ENCODE measurements at places on chromosomes 2 and 18.

GRCh38 chr2:104848526-104848925, 5.4 kb upstream of the POU3F3 start:
- DNase-seq: no peak

GRCh38 chr2:181643151-181643550, 13.8 kb downstream of the CERKL start:
- DNase-seq: no peak

DNA sequence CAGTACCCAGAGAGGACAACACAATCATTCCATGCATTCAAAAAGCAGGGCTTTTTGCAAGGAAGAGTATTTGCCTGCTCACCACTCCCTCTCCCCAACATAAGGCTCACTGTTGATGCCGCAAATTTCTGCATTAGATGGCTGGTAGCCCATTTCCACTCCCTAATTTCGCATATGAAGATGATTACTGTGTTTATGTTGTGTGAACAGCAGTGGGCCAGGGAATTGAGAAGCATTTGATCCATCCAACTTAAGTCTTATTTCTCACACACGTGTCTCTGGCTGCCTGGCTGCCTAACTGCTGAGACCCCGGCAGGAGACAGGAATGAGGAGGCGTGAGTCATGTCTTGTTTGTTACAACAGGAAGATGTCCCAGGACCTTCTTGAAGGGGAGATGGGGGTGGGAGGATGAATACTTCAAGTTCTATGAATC, 294.1 kb downstream of the ALK start:
- DNase-seq: no peak

GRCh38 chr18:12593866-12594265, 64.0 kb downstream of the SPIRE1 start:
- no peak for DNase-seq

DNA sequence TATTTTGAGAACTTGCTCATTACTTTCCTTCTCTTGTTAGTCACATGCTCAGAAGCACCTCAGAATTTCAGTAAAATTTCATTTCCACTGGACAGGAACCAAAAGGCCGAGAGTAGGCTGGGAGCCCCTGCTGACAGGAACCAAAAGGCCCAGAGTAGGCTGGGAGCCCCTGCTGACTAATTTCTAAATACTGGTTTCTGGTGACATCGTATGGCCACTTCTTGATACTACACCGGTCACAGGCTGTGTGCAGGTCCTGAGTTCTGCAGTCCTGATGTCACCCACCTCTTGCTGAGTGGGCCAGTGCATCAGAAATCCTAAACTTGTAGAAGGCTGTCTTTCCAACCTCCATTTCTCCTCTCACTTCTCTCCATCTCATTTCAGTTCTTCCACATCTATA, 17.7 kb upstream of the EN1 start:
- peak; percentile 74 for DNase-seq

- DNase-seq: no peak
Observed at GRCh38 chr2:229269941-229270340, 1.1 kb downstream of the PID1 start.

GRCh38 chr2:159933040-159933726, 129.2 kb downstream of the PLA2R1 start:
- no peak for DNase-seq

DNA sequence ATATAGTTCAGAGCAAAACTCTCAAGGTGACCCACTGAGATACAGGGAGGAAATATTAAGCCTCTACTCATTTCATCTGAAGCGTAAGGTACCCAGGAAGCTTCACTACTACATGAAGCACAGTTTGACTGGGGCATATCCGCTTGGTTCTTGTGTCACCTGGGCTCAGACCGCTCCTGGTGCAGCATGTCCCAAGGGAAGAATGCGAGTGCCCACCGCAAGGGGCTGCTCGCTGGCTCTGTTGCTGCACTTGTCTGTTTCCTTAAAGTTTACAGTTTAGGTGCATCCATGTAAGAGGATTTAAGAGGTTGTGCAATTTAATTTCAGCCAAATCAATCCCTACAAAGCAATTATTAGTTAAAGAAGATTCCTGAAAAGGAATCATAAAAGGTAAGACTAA, 507.8 kb downstream of the FBXO15 start:
- no peak for DNase-seq

GRCh38 chr18:47997338-47997780, 66.9 kb upstream of the SMAD2 start:
- peak; percentile 37 for DNase-seq

DNA sequence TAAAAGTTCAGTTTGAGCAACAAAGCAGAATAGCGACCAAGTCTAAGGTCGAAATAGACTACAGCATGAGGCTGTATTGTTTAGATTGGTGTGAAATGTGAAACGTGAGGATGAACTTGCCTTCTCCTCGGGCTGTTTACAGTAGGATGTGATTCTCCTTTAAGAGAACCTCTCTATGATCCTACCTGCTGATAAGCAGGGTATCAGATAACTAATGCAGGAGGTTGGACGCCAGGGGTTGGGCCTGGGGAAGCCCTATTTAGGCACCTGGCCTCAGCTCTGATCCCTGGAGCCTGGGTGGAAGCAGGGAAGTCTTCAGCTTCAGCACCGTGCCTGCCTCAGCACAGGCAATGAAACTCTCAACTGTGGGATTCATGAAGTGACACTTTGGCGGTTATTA, 11.4 kb downstream of the CRYGD start:
- DNase-seq: no peak

GRCh38 chr2:177340158-177340557, 52.4 kb upstream of the AGPS start:
- DNase-seq: no peak

- peak; percentile 17 for DNase-seq
Observed at GRCh38 chr2:100988630-100989417, 13.3 kb upstream of the RPL31 start.

- peak; percentile 86 for DNase-seq
Observed at GRCh38 chr2:88690591-88691338, 708 bp upstream of the RPIA start.

GRCh38 chr2:63046961-63047320, 3.7 kb upstream of the OTX1 start:
- DNase-seq: no peak

DNA sequence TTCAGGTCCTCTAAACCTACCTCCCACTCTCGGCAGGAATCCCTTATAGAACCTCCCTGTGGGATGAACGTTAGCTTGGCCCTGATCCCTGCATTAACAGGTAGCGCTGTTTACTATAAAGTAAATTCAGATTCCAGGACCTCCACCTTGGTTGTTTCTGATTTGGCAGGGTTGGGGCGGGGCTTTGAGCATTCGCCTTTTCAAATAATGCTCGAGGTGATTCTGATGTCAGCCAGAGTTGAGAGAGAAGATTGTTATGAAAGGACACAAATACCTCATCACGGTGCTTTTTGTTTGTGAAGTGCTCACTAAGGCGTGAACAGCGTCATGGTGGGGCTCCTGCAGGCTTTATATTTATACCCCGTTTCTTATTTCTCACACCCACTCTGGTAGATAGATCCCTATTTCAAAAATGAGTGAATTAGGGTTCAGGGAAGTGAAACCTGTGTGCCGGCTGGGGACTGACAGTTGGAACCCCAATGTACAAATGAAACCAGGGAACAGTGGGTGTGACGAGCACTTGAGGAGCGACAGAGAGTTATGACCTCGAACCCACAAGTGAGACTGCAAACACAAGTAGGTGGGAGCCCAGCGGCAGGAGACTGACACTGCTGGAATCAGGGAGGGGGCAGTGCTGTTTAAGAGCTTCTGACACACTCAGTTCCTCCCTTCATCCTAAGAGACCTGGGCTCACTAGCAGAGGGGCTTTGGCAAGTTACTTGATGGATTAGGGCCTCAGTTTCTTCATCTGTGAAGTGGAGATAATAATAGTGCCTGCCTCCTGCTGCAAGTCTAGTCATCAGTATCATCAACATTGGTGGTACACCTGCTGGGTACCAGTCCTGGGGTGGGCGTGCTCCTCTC, 14.2 kb upstream of the CXCR4 start:
- no peak for DNase-seq

DNA sequence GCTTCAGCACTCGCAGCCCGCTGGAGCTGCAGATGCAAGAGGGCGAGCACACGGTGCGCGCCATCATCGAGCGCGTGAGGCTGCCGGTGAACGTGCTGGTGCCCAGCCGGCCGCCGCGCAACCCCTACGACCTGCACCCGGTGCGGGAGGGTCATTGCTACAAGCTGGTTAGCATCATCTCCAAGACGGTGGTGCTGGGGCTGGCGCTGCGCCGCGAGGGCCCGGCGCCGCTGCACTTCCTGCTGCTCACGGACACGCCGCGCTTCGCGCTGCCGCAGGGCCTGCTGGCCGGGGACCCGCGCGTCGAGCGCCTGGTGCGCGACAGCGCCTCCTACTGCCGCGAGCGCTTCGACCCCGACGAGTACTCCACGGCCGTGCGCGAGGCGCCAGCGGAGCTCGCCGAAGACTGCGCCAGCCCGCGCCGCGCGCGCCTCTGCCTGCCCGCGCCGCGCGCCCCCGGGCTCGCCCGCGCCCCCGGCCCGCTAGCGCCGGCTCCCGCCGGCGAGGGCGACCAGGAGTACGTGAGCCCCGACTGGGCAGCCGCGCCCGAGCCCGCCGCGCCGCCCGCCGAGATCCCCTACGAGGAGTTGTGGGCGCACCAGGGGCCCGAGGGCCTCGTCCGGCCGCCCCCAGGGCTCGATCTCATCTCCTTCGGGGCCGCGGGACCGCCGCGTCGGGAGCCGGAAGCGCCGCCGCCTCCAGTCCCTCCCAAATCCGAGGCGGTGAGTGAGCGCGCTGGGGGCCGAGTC, 11.8 kb downstream of the GAREM2 start:
- peak; percentile 80 for DNase-seq

DNA sequence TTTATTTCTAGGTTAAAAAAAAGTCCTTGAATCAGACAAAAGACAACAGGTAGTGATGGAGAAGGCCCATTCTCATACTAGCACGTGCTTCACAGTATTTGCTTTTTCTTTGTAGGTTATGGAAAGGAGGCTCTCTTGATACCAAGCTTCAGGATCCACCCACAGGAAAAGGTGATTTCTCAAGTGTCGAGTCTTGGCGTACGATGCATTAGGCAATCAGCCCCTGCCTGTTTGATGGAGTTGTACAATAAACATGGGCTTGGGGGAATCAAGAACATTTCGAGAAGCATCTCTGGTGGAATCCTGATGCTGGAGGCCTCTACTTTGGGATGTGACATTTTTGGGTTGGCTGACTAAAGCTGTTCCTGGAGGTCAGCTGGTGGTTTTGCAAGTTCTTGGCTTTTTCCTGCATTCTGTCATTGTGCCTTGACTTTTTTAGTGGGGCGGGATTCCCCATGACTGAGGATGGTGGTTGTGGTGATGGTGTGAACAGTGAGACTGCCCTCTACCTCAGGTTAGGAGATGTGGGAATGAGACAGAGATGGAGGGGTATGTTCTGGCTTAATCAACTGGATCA, 231.5 kb upstream of the SPRED2 start:
- no peak for DNase-seq

GRCh38 chr2:127275356-127275755, 18.6 kb downstream of the ERCC3 start:
- DNase-seq: no peak

GRCh38 chr2:200625958-200626363, 40.1 kb downstream of the AOX1 start:
- no peak for DNase-seq

DNA sequence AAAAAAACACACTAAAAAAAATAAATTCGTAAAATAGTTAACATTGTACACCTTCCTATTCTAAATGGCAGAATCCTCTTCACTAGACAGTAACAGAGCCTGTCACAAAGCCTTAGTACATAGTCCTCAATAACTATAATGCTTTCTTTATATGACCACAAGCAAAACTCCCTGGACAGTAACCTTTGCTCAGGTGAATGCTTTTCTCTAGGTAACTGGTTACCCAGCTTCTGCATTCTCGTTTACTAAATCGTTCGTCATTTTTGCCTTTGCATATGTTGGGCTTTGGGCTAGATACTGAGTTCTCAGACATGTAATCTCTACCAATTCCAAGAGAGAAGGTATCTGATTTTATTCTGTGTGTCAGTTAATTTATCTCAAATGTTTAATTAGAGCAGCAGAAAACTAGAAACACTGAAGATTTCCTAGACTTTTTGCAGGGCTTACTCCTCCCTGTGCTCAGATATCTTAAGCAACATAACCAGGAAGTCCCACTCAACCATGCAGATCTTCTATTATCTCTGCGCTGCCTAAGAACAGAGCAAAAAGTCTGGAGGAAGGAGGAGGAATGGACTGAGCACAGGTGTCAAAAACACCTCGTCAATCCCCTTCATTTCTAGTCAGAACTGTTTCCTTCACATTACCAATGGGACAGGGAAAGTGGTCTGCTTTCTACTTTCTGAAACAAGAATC, 247.7 kb downstream of the SOCS6 start:
- no peak for DNase-seq

DNA sequence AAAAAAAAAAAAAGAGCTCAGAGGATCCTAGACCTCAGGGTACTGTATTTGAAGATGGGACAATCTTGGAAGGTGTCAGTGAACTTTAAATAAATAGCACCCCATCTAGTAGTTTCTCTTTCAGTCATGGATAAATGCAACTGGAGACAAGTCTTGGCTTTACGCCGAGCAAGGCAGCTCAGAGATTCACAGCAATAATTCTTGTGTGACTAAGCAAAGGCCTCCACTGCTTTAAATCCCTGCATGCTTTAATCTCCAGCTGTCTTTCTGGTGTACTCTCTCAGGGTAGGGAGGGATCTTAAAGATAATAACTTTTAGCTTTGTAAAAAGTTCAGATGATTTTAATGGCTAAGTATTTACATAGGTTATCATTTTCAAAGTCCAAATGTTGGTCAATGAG, 36.3 kb downstream of the NRXN1 start:
- no peak for DNase-seq

- DNase-seq: peak; percentile 91
Observed at GRCh38 chr2:240220371-240220770, 79.9 kb upstream of the OTOS start.

GRCh38 chr18:48036641-48037421, 106.4 kb upstream of the SMAD2 start:
- no peak for DNase-seq

- DNase-seq: peak; percentile 42
Observed at GRCh38 chr2:220077488-220077887, 450.1 kb downstream of the SLC4A3 start.

DNA sequence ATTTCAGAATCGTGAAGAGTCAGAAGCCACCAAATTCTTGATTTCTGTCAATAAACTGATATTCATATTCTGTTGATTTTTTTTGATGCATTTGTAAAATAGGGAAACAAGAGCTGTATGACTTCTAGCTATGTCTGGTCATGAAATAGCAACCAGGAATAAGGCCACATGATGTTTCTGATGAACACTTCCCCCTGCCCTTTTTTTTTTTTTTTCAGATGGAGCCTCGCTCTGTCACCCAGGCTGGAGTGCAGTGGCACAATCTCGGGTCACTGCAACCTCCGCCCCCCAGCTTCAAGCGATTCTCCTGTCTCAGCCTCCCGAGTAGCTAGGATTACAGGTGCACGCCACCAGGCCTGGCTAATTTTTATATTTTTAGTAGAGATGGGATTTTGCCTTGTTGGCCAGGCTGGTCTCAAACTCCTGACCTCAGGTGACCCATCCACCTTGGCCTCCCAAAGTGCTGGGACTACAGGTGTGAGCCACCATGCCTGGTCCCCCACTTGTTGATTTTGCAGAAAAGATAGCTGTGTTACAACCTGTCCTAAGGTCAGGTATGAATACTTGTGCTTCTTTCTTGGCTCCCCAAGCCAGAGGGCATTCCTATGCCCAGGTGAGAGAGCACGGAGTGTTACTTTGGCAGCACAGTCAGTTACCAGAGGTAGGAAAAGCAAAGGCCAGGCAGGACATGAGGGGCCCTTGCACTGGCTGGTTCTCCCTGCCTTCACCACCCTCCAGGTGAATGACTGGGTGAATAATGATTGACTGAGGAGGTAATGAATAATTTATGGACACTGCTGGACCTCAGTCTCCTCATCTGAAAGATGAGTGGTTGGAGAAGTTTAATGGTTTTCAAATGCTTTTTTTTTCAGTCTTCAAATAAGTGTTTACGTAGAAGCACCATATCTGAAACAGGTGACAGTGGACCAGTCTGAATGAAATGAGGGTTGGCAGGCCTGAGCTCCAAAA, 39.6 kb downstream of the PAX8 start:
- no peak for DNase-seq

Measured in trophoblast cell (in vitro differentiated cells and primary cell).